ENCODE measurements at places on chromosomes 5 and 9. TPM values are rescaled to one million over a fixed set of nuclear protein-coding genes. Genes with fewer than 3 reads are reported as not detected.

GRCh38 chr5:78779771-78780616 is 131.4 kb upstream of the LHFPL2 start:
- DNase-seq: peak; percentile 96

DNA sequence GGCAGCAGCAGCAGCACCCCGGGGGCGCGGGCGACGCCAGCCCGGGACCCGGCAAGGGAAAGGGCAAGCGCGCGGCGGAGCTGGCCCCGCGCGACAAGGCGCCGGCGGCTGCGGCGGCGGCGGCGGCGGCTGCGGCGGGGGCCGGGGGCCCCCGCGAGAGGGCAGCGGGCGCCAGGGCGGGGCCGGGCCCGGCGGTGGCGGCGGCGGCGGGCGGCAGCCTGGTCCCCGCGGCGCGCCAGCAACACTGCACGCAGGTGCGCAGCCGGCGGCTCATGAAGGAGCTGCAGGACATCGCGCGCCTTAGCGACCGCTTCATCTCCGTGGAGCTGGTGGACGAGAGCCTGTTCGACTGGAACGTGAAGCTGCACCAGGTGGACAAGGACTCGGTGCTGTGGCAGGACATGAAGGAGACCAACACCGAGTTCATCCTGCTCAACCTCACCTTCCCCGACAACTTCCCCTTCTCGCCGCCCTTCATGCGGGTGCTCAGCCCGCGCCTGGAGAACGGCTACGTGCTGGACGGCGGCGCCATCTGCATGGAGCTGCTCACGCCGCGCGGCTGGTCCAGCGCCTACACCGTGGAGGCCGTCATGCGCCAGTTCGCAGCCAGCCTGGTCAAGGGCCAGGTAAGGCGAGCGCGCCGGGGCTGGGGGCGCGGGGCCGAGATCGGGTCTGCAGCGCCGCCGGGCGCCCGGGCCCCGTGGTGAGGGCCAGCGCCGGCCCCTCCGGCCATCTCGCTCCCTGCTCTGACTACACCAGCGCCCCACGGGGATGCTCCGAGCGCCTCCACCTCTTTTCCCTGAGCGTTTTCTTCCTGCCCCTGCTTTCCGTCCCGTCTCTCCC is at the start of gene UBE2QL1:
Gene UBE2QL1 (plus strand): TSS at position 238 of the 843 bp plus-strand sequence. CDS start 35 bp downstream, at position 273.
- DNase-seq: peak; percentile 6

GRCh38 chr9:129898185-129898584 is 62.9 kb downstream of the USP20 start:
- DNase-seq: peak; percentile 48

DNA sequence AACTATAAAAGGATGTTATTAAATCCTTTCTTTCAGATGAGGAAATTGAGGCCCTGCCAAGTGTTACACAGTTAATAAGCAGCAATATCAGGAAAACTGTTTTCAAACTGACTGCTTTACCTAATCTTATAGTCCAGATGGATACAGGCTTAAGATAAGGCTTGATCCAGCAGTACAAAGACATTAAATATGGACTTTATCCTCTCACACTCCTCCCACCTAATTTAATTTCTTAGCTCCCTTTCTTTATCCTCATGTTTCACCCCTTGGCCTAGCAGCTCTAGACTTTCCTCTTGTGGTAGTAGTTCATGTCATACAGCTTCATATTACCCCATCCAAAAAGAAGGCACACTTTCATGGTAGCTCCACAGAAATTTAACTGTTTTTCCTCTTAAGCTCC is 164.5 kb downstream of the BAAT start:
- DNase-seq: no peak

DNA sequence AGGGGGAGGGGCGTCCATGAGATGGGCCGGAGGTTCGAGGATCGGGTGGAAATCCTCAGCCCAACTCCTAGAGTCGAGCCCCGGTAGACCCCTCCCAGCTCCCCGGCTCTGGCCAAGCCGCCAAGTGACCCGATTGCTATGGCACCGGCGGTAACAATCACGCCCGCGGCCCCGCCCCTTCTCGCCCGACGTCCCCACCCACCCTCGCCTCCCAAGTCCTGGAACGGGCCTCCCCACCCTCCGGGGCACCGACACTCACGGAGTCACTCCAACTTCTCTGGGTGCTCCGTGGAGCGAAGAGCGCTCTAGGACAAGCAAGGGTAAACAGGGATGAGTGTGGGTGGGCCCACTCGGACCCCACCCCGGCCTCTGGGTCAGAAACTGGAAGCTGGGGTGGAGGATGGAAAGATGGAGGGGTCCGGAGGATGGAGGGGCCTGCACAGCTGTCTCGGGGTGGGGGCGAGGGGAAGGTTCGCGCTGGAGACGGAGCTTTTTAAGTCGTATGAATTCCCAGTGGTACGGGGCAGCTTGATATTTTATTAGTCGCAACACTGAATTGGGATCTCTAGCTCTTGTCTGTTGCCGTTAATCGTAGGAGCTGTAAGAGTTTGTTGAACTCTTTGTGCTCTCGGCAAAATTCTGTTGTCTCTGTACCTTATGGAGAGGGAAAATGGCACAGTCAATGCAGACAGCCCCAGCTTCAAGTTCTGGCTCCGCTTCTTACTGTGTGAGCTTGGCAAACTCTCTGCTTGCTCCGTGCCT is at the start of gene SPACA9:
Gene SPACA9 (plus strand): TSS at position 204 of the 762 bp plus-strand sequence. CDS start 5,050 bp downstream, outside the sequence.
- peak; percentile 52 for DNase-seq

The SH3TC2 gene
- total RNA-seq: 13.4 TPM

The EIF4EBP3 gene
- 0.86 TPM for total RNA-seq

DNA sequence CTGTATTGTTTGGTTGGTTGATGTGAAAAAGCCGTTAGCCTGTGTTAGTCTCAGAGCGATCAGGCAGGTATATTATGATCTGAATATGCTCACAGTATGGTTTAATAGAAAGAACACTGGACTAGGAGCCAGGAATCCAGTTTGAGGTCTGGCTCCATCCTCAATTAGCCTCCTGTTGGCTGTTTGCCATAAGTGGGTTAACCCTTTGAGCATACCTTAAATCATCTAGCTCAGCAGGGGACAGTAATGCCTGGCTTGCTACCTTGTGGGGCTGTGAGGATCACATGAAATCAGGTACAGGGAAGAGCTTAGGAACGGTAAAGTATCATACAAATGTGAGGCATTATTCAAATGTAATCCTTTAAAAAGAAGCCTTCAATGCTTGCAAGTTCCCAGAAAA is 104.7 kb downstream of the CMYA5 start:
- DNase-seq: no peak

Measured in fibroblast of villous mesenchyme (primary cell).